ENCODE measurements at places on chromosomes 1 and 21.

DNA sequence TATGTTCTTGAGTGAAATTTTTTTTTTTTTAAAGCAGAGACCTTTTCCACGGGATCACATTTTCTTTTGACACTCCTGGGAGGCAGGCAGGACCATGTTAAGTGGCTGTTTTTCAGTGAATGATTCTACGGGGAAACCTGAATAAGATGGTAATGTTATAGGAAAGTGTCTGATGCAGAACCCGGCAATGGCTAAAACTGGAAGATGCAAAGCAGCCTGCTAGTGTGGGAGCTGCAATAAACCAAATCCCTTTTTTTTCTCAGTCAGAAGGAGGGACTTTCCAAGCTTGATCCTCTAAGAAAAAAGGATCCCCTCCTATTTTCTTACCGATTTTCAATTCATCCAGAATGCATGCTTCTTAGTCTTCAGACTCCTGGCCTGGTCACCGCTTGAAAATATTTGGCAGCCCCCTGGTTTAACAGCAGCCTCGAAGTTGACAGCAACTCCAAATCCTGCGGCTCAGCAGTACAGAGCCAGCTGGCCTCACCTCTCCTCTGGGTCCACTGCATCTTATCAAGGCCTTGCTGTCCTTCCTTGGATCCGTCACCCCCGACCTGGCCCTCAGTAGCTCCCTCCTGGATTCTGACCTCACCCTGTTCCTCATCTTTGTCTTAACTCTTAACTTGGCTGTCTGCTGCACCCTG lies 5.6 kb downstream of the MX2 start:
- DNase-seq: no peak

DNA sequence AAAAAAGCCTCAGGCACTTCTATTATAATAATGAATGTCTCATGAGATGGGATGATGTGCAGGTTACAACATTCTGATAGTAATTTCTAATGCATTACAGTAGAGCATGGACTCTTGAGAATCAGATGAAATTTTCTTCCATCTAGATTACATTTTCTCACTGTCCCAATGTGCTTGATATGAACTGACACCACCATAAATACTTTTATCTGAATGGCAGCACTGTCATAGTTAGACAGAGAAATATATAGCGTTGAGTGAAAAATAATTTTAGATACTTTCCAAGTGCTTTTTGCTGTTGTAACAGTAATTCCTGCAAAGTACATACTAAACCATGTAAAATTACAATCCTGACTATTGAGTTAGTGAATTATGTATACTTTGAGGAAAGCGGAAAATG lies 630.1 kb downstream of the BRINP3 start:
- no peak for DNase-seq

GRCh38 chr1:154698320-154699096 lies 90.5 kb upstream of the ADAR start:
- DNase-seq: no peak

- no peak for DNase-seq
Observed at GRCh38 chr1:227586733-227587132, 23.4 kb downstream of the ZNF678 start.

DNA sequence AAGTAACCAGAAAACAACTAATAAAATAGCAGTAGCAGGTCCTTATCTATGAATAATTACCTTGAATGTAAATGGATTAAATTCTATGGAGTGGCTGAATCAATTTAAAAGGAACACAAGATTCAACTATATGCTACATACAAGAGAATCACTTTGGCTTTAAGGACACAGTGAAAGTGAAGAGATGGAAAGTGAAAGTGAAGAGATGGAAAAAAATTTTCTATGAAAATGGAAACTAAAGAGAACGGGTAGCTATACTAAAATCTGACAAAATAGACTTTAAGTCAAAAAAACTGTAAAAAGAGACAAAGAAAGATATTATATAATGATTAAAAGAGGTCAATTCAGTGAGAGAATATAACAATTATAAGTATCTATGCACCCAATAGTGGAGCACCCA lies 54.7 kb downstream of the C1orf185 start:
- no peak for DNase-seq

GRCh38 chr1:229105109-229105508 lies 165.8 kb upstream of the RAB4A start:
- no peak for DNase-seq

DNA sequence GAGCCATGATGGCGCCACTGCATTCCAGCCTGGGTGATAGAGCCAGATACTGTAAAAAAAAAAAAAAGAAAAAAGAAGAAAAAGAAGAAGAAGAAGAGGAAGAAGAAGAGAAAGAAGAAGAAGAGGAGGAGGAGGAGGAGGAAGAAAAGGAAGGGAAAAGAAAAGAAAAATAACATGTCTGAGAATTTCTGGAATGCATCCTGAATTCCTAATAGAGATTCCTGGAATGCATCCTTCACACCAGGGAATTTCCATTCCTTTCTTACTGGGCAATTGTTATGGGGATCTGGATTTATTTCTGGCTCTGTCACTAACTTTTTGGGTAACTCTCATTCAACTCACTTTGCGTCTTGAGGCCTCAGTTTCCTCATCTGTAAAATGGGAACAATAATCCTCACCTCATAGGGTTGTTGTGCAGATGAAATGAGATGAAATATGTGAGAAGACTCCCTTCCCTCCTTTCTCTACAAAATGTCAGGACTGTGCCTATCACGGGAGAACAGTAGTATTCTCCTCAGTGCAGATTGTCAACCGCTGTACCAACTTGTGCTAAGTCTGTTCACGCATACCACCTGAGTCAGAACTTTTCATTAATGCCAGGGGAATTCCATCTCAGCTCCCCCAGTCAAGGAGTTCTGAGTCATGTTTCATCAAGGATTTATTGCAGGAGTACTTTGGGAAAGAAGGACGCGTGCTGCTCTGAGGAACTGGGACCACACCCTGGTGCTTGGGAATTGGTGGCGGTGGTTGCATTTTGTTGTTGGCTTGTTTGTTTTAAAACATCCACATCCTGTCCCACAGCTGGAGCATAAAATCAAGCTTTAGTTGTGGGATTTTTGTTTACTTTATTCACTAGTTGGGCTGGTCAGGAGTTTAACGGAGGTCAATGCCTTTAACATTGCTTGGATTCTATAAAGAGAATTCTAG lies 42.4 kb upstream of the ROR1 start:
- no peak for DNase-seq

GRCh38 chr1:180742663-180743062 lies 110.8 kb downstream of the XPR1 start:
- DNase-seq: no peak

All from hematopoietic multipotent progenitor cell treated with erythropoietin and hydrocortisone succinate and interleukin-3 and kit ligand, for 8 days (in vitro differentiated cells).